ENCODE measurements at places on chromosomes 3 and 15. TPM values are rescaled to one million over a fixed set of nuclear protein-coding genes. Genes with fewer than 3 reads are reported as not detected.

- DNase-seq = no peak
Measured at GRCh38 chr3:122975163-122975923, 52.2 kb downstream of the SEMA5B start.

The WNT5A gene
- 15.4 TPM for polyA plus RNA-seq

GRCh38 chr15:85570336-85570735 is 189.9 kb downstream of the AKAP13 start:
- no peak for DNase-seq

The SLC6A20 gene
- polyA plus RNA-seq = 1.4 TPM

- DNase-seq = no peak
Measured at GRCh38 chr3:182637350-182638110, 155.8 kb upstream of the ATP11B start.

DNA sequence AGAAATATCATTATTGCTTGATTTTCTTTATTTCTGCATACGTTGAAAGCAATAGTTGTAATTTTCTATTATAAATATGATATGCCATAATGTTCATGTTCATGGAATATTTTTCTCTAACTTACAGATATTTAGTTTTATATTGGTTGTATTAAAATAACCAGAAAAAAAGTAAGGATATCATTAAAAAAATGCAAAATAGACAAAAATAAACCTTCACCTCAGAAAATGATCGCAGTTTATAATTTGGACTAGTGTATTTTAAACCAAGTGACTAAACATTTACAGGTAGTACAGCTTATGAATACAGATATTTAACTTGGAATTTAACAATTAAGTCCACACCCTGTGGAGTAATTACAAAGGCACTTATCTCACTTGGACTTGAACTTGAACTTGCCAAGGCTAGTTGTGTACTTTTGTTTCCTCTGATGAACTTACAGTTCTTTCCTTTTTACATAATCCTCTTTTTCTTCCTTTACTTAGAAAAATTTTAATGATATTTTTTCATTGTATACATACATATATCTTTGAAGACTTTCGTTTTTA is 156.7 kb downstream of the CHL1 start:
- no peak for DNase-seq

The GRM2 gene
- polyA plus RNA-seq = 0.63 TPM

- no peak for DNase-seq
Measured at GRCh38 chr3:186589121-186589520, 18.6 kb downstream of the DNAJB11 start.

DNA sequence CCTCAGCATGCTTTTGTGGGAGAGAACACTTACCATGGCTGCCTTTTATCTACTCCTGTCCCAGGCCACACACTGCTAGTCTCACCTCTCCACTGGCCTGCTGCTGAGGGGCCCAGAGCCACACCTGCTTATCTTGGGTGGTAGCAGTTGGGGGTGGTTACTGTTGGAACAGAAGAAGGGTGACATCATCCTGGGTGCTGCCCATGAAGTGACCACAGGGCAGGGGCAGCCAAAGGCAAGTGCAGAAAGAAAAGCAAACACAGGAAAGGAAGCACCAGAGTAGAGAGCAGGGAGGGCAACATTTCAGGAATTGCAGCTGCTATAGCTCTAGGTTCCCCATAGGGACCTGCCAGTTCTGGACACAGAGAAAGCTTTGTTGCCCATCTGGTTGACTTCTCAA is 345.2 kb downstream of the VPS13C start:
- DNase-seq = no peak

GRCh38 chr3:105473521-105474223 is 107.0 kb downstream of the ALCAM start:
- no peak for DNase-seq

The DPPA2 gene
- polyA plus RNA-seq = not detected

The FBXO40 gene
- 0.03 TPM for polyA plus RNA-seq

- DNase-seq = no peak
Measured at GRCh38 chr3:46498916-46499519, 1.2 kb downstream of the RTP3 start.

The XRN1 gene
- polyA plus RNA-seq = 35.2 TPM

The LRRC34 gene
- 15.7 TPM for polyA plus RNA-seq

- DNase-seq = no peak
Measured at GRCh38 chr3:111739311-111739911, 119.7 kb upstream of the PHLDB2 start.

The GRM7 gene
- 0.26 TPM for polyA plus RNA-seq

DNA sequence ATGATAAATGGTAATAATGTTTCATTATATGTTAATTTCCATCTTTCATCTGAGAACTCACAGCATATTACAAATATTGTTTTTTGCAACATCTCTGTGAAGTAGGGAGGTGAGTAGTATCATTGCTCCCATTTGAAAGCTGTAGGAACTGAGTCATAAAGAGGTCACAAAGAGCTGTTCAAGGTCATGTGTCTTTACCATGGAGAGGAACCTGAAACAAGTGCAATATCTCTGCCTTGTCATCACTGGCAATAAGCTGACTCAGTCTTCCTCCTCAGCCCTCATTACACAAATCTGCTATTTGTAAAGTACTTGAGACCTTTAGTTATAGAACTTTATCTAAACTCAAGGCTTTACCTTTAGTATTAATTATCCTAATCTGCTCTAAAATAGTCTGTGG is 4.4 kb upstream of the ATP13A4 start:
- DNase-seq = no peak

GRCh38 chr15:31332681-31333071 is 6.0 kb downstream of the KLF13 start:
- no peak for DNase-seq

The LIPH gene
- polyA plus RNA-seq = 3.1 TPM

DNA sequence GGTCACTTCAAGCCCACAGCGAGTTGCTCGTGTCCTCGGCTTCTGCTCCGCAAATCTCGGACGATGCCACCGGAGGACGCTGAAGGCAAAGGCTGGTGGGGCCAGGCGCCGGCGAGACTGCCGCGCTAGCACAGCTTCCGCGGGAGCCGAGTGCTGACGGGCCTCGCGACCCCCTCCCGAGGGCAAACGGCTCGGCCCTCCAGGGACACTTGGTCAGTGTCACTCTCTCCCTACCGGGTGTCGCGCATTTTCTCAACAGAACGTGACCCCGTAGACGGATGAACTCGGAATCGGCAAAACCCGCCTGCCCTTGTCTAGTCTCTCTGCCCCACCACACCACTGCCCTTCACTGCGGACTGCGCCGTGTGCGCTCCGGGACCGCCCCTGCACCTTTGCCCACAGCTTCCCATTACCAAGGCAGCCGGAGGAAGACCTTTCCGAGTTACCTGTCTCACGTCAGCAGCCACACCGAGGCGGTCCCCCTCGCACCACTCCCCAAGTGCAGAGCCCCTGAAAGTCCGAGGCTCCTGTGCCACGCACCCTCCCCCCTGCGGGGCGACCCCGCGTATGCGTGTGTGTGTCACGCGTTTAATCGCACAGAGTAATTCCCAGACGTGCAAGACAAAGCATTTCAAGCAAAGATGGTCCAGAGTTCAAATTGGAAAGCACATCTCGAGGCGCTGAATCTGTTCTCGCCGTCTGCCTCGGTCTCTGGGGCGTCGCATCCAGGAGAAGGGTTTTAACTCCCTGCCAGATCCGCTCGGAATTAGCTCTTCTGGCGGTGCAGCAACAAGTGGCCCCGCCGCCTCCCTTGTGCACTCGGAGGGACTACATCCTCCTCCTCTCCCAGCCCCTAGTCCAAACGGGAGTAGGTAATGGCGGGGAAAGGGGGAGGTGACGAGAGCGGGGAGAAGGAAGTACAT is 245.0 kb upstream of the TOPAZ1 start:
- no peak for DNase-seq

GRCh38 chr3:134314588-134315285 is 59.5 kb downstream of the AMOTL2 start:
- DNase-seq = no peak

- no peak for DNase-seq
Measured at GRCh38 chr3:160480931-160481330, 31.3 kb upstream of the TRIM59 start.

- DNase-seq = no peak
Measured at GRCh38 chr3:133274477-133274876, 125.4 kb upstream of the BFSP2 start.

Measured in right lung (tissue), 10 donors.